ENCODE measurements at places on chromosomes 6 and 20.
A peak's percentile ranks its signal among the peaks of the same experiment; 100 is the strongest.

DNA sequence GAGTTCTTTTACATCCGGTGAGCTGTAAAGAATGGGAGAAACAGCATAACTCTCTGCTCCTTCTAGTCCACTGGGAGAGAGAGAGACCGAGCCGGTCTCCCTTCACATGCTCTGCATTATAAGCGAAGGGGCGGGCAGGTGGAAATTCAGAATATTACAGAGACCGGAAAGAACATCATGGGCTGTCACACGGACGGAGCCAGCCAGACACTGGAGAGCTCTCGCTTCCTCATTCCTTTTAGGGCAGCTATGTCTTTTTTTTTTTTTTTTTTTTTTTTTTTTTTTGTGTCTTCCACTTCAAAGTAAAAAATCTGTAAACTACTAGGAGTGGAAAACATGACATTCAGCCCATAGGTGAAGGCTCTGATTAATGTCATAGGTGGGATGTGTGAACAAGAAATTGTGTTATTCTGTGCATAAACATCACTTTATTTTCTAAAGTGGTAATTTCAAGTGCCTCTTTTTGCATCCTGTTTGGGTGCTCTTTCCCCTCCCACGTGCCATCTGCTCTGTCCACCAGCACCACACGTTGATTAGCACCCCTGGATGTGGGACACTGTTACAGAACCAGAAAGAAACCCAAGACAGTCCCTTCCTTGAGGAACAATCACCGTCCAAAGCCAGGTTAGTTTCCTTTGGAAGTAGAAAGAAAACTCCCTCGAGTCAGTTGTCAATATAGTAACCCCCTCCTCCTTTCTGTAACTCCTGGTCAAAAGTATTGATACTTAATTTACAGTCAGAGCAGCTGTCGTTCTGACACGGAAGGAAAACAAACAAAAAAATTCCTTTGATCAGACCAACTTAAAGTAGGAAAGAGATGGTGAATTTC lies at the start of gene TAGAP:
Gene TAGAP, minus strand, starts transcription at position 93 of the 829 bp plus-strand sequence. CDS start 845 bp downstream, outside the sequence.
- DNase-seq = peak; percentile 79

GRCh38 chr6:3977875-3978711 lies 100.8 kb downstream of the FAM217A start:
- DNase-seq = no peak

- DNase-seq = no peak
These were observed 72.4 kb upstream of the SYNJ2 start for GRCh38 chr6:157909282-157909664.

GRCh38 chr20:36658300-36658699 lies 12.3 kb upstream of the SLA2 start:
- DNase-seq = no peak

DNA sequence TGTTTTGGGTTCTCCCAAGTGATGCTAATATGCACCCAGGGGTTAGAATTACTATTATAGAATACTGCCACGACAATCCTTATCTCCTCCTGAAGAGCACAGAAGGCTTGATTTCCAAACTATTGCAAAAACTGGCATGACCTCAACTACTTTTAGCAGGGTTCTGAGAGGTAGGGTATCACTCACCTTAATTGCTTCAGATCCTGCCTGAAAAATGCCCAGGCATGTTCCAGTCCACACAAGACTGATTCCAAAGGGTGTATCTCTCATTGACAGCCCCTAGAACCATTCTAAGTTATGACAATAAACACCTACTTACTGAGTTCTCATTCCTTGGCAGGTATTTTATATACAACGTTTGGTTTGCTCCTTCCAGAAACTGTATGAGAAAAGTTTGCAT lies 5.0 kb upstream of the DSE start:
- no peak for DNase-seq

- DNase-seq = no peak
These were observed 234.7 kb downstream of the RNGTT start for GRCh38 chr6:88728756-88729155.

All from stimulated activated CD4-positive, alpha-beta T cell treated with anti-CD3 and anti-CD28 coated beads, Interleukin-1b, Interleukin-23, amount 100 ng/mL, for 1 hour (primary cell).